ENCODE measurements at places on chromosomes 1 and 21. TPM values are rescaled to one million over a fixed set of nuclear protein-coding genes. Genes with fewer than 3 reads are reported as not detected.

The WLS gene
- total RNA-seq, result 45.4 TPM

The CCDC30 gene
- 23.5 TPM for total RNA-seq

The JMJD4 gene
- 26.0 TPM for total RNA-seq

The S100A2 gene
- total RNA-seq, result not detected

The IGSF3 gene
- total RNA-seq, result 122 TPM

The RHOU gene
- 28.2 TPM for total RNA-seq

The ANKRD34A gene
- 2.5 TPM for total RNA-seq

The RAP1A gene
- 21.0 TPM for total RNA-seq

The SLC37A1 gene
- total RNA-seq, result 36.9 TPM

The IL23R gene
- total RNA-seq, result not detected

The FCRL2 gene
- total RNA-seq, result not detected

The TFAP2E gene
- total RNA-seq, result 0.31 TPM

The KLHDC9 gene
- 1.6 TPM for total RNA-seq

The NEXN gene
- 0.94 TPM for total RNA-seq

The PLPPR5 gene
- total RNA-seq, result 87.6 TPM

The PRAMEF14 gene
- total RNA-seq, result not detected

The SYT2 gene
- 1.6 TPM for total RNA-seq

The GALE gene
- total RNA-seq, result 28.2 TPM

The C1orf87 gene
- not detected for total RNA-seq

The SH2D2A gene
- total RNA-seq, result not detected

The GNG4 gene
- total RNA-seq, result 32.2 TPM

The NBPF4 gene
- not detected for total RNA-seq

The DEPDC1 gene
- 4.7 TPM for total RNA-seq

The USP1 gene
- total RNA-seq, result 46.6 TPM

The SPATA46 gene
- total RNA-seq, result not detected

The PDE4B gene
- total RNA-seq, result 104 TPM

The PGLYRP4 gene
- not detected for total RNA-seq

The TCHHL1 gene
- not detected for total RNA-seq

The HCRTR1 gene
- 3.8 TPM for total RNA-seq

The GPR37L1 gene
- 0.63 TPM for total RNA-seq

The EFNA3 gene
- total RNA-seq, result 11.3 TPM

The NLRP3 gene
- total RNA-seq, result 0.63 TPM

The IRF6 gene
- total RNA-seq, result not detected

The GSTM1 gene
- 10.3 TPM for total RNA-seq

The PIGR gene
- not detected for total RNA-seq

The HIVEP3 gene
- 36.6 TPM for total RNA-seq

The RIPPLY3 gene
- not detected for total RNA-seq

The KANK4 gene
- 0.63 TPM for total RNA-seq

The SPATA21 gene
- 0.31 TPM for total RNA-seq

The UBASH3A gene
- total RNA-seq, result not detected

The LCE1C gene
- not detected for total RNA-seq

The KPRP gene
- total RNA-seq, result not detected

The MAP3K21 gene
- total RNA-seq, result 6.6 TPM

Data from parietal lobe (tissue), 2 donors.